NCI-H526 (cell line): ENCODE measurements at places on chromosomes 12 and 14.

DNA sequence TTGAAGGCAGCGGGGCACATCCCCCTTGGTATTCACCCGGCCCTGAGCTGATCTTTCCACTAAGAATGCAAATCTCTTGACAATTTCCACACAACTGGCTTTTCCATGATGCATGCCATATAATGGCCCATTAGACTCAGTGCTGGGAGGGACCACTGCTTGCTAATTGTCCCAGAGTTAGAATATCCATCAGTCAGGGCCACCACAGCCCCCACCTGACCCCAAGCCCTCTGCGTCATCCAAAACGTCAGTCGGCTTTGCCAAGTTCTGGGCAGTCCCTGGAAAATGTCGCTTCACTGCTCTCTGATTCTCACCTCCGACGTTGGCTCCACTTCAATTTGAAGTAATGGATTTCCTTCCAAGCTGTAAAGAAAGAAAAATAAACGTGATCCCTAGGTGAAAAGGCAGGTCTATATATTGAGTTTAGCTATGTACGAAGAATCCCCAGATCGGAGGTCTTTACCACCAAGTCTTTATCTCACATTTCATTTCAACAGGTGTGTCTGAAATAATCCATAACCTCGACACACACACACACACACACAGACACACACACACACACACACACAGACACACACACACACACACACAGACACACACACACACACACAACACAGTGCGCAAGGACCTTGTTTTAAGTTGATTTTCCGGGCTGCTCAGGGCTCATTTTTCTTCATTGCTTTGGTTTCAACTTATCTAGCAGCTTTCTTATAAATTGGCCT lies 165.5 kb upstream of the NOS1 start:
- DNase-seq = no peak

DNA sequence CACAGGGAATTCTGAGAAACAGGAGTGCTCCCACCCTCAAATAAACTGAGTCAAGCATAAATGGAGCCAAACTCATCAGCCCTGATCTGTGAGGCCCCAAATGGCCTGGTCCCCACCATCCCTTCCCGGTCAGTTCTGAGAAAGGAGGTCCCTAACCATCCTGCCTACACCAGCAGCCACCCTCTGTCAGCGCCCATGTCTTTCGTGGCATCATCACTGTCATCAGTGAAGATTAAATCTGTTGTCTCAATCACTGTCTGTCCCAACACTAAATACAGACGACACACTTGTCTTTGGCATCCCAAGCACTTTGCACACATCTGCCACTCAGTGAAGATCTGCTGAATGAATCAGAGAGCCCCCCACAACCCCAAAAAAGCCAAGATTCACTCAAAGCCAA lies 22.4 kb downstream of the VPS37B start:
- DNase-seq = no peak

- no peak for DNase-seq
Measured at GRCh38 chr12:112986291-112986800, 8.0 kb downstream of the OAS2 start.

- no peak for DNase-seq
Measured at GRCh38 chr12:106941481-106942156, 14.1 kb upstream of the TMEM263 start.

GRCh38 chr14:71555654-71556559 lies 376.3 kb upstream of the RGS6 start:
- no peak for DNase-seq

DNA sequence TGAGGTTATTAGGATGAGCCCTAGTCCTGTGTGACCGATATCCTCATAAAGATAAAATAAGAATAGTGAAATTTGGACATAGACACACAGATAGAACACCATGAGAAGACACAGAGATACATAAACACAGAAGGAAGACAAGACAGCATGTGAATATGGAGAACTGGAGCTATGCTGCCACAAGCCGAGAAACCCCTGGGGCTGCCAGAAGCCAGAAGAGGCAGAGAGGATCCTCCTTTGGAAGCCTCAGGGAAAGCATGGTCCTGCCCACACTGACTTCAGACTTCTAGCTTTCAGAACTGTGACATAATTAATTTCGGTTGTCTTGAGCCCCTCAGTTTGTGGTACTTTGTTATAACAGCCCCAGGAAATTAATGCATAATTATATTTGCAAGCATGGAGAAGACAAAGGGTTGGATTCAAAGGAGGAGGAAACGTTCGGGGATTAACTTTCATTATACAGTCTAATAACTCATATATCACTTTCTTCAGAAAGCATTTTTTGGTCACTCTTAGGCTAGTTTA lies 1501.8 kb upstream of the FLRT2 start:
- no peak for DNase-seq

- DNase-seq = no peak
Measured at GRCh38 chr12:64976131-64976530, 145.0 kb downstream of the WIF1 start.
